NCI-H1417 treated with DMSO at 0.1 percent for 48 hours (cell line): ENCODE measurements at places on chromosomes 2 and 18.

DNA sequence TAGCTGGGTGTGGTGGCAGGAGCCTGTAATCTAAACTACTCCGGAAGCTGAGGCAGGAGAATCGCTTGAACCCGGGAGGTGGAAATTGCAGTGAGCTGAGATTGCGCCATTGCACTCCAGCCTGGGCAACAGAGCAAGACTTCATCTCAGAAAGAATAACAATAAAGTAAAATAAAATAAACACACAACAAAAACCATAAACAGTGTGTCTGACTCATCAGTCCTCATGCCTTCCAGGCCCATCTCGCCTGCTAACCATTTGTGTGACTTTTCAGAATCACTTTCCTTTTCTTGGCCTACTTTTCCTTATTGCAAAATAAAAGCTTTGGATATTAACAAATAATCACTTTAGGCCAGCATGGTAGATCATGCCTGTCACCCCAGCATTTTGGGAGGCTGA, 42.0 kb upstream of the ASXL2 start:
- no peak for DNase-seq

DNA sequence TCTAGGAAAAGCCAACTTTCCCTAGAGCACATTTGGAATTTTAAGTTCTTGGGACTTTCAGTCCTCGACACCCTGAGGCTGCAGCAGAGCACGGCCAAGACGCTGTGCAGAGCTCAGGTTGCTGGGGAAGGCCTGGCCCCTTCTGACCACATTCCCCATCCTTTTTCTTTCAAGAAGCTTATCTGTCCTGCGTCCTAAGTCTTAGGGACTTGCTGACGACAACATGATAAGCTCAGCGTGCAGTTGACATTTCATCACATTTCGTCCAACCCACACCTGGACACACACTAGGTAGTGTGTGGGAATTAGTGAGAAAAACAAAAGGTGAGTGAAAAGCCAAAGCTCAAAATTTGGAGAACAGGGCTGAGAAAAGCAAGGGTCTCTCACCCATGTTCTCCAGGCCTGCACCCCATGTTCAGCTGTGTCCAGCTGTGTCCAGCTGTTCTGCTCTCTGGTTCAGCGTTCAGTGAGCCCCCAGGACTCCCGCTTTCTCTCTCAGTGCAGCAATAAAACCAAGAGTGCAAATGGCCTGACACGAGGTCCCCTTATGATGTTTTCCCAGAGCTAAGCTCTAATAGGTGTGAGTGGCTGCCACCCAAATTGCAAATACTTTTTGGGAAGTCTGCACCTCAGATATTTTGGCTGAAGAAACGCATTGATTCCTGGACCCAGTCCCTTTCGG, 101.9 kb downstream of the RGPD3 start:
- no peak for DNase-seq

- DNase-seq, result no peak
Measured at GRCh38 chr2:144162652-144163051, 357.3 kb downstream of the ZEB2 start.

DNA sequence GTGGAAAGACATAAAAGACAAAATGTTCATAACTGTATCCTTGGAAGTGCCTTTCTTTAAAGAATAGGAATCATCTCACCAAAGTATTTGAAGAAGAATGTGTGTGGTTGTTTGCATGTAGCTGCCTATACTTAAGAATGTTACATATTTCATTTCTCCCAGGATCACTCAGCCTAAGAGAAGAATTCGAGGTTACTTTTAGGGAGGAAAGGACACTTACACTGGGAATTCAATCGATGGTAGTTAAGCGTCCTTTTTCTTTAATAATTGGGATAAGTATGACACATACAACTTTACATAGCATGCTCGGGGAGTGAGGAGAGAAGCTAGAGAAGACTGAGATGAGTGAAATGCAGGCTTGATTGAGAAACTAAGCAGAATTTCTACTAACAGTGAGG, 22.0 kb upstream of the CYP1B1 start:
- no peak for DNase-seq

- DNase-seq, result peak; percentile 29
Measured at GRCh38 chr2:225660262-225661131, 261.0 kb downstream of the NYAP2 start.

DNA sequence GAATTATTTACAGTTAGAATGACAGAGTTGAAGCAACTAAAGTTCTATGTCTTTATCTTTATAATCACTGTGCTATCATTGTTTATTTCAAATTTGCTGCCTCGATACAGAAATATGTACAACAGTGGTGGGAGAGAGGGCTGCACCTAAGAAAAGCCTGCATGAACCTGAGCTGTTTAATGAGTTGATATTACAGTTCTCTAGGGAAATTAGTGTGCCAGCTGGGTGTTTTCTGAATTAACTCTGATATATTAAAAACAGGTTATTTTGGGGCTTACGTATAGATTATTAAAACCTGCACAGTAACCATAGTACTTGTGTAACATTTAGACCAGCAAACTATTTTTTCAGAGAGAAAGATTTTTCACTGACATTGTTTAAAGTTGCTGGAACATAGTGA, 750.5 kb upstream of the DDX18 start:
- DNase-seq, result no peak
